Aortic smooth muscle cell (primary cell): ENCODE measurements at places on chromosomes 11 and 22. TPM values are rescaled to one million over a fixed set of nuclear protein-coding genes. Genes with fewer than 3 reads are reported as not detected.

MMP13 gene
- not detected in 2 replicates for total RNA-seq

LYVE1 gene
- total RNA-seq, result 3.3 and 3.8 TPM in 2 replicates

TREH gene
- total RNA-seq, result not detected in 2 replicates

MMP7 gene
- not detected in 2 replicates for total RNA-seq

DDTL gene
- 0.62 and 0.92 TPM in 2 replicates for total RNA-seq

NEFH gene
- 0.25 and 0.26 TPM in 2 replicates for total RNA-seq

CRYBA4 gene
- total RNA-seq, result not detected in 2 replicates

TSPAN32 gene
- 0.25 and 0.26 TPM in 2 replicates for total RNA-seq

PRG3 gene
- total RNA-seq, result not detected in 2 replicates

IGLL5 gene
- not detected in 2 replicates for total RNA-seq

OR2AG2 gene
- total RNA-seq, result 0.13 and 0.19 TPM in 2 replicates

CEP126 gene
- total RNA-seq, result 4.2 and 6.3 TPM in 2 replicates

E2F8 gene
- total RNA-seq, result 0.56 and 0.79 TPM in 2 replicates

BCO2 gene
- 1.1 and 1.2 TPM in 2 replicates for total RNA-seq

NCF4 gene
- not detected in 2 replicates for total RNA-seq

CLTCL1 gene
- total RNA-seq, result 3.7 and 5.1 TPM in 2 replicates

SCUBE1 gene
- 0.19 TPM in 1 of 2 replicates, not detected in the other for total RNA-seq

KBTBD3 gene
- total RNA-seq, result 5.5 and 5.8 TPM in 2 replicates

LARGE2 gene
- not detected in 2 replicates for total RNA-seq

HBE1 gene
- total RNA-seq, result not detected in 2 replicates

PRR5L gene
- 7.6 and 10.4 TPM in 2 replicates for total RNA-seq

CCT8L2 gene
- not detected in 2 replicates for total RNA-seq

JAML gene
- not detected in 2 replicates for total RNA-seq

MIOX gene
- total RNA-seq, result not detected in 2 replicates

RBMXL2 gene
- 0.13 TPM in 1 of 2 replicates, not detected in the other for total RNA-seq

MRGPRX4 gene
- not detected in 2 replicates for total RNA-seq

NAALADL1 gene
- total RNA-seq, result 23.3 and 27.0 TPM in 2 replicates

POU2AF2 gene
- not detected in 2 replicates for total RNA-seq
